Heart left ventricle (tissue), 16 donors: ENCODE measurements at places on chromosomes 5 and 9.

GRCh38 chr9:79663878-79664277 lies 92.1 kb downstream of the TLE4 start:
- no peak for DNase-seq

- DNase-seq = no peak
These were observed 141.9 kb downstream of the NPR3 start for GRCh38 chr5:32852976-32853375.

GRCh38 chr5:32135086-32135485 lies 39.0 kb downstream of the GOLPH3 start:
- no peak for DNase-seq

GRCh38 chr5:50855001-50855400 lies 188.6 kb downstream of the PARP8 start:
- DNase-seq = no peak

- no peak for DNase-seq
These were observed 31.7 kb downstream of the ZDHHC21 start for GRCh38 chr9:14661421-14662059.

DNA sequence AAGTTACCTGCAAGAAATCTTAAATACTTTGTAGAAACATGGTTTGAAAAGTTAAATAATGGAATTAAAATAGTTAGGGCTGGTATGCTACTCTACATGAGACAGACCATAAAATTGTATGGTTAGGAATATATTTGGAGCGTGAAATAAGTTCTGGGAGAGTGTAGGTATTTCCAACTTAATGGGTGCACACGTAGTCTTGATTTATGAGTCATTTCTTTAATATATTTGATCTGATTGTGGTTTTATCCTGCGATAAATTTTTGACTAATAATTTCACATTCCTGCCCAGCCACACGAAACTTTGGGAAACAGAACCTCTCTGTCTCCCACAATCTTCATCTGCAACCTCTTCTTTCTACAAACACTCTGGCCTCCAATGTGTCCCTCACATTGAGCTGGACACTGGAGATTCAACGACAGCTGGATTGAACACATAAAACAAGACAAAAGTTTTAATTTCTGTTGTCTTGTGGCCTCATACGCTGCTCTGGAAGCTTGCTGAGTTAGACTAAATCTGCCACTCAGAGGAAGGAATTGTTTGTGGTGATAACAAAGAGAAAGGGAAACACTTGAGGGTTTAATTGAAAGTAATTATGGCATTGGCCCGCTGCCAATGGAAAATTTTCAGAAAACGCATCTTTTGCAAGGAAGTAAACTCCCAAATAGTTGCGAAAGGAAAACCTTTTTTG lies 201.8 kb upstream of the ZNF608 start:
- peak; percentile 45 for DNase-seq

DNA sequence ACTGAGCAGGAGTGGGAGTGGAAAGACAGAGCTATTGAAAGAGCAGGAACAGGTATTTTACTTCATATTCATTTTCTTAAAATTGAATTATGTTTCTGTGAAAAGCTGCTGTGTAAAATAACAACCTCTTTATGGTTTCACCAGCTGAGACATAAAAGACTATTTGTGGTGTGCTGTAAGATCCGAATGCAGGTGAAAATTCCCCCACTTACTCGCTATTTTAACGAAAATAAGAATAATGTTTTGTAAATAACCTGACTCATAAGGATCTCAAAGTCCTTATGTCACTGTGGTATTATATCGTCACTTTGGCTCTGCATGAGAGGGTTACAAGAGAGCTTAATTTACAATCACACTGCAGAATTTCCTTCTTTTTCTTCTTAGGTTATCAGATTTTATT lies 65.3 kb upstream of the NFIB start:
- DNase-seq = no peak

DNA sequence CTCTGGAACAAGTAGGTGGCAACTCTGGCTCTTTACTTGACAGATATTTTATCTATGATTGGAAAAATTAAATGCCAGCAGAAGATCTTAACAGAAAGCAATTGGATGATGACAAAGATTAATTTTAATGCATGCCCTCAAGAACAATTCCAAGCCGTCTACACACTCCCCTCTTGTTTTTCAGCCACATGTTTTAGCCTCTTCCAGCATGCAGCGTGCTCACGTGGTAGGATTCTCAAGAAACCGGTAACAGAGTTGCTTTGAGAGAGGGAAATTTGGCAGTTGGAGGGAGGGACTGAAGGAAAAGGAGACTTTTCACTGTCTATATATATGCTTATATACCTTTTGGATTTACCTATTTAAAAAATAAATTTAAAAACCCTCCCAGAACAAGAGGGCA lies 48.3 kb upstream of the FANCC start:
- DNase-seq = no peak

- DNase-seq = no peak
These were observed 254.8 kb upstream of the PANK3 start for GRCh38 chr5:168833936-168834335.

- DNase-seq = no peak
These were observed 163.6 kb upstream of the TLE4 start for GRCh38 chr9:79408200-79408599.

- no peak for DNase-seq
These were observed 22.1 kb downstream of the JADE2 start for GRCh38 chr5:134547579-134547978.

GRCh38 chr5:24817966-24818365 lies 173.2 kb upstream of the CDH10 start:
- no peak for DNase-seq

DNA sequence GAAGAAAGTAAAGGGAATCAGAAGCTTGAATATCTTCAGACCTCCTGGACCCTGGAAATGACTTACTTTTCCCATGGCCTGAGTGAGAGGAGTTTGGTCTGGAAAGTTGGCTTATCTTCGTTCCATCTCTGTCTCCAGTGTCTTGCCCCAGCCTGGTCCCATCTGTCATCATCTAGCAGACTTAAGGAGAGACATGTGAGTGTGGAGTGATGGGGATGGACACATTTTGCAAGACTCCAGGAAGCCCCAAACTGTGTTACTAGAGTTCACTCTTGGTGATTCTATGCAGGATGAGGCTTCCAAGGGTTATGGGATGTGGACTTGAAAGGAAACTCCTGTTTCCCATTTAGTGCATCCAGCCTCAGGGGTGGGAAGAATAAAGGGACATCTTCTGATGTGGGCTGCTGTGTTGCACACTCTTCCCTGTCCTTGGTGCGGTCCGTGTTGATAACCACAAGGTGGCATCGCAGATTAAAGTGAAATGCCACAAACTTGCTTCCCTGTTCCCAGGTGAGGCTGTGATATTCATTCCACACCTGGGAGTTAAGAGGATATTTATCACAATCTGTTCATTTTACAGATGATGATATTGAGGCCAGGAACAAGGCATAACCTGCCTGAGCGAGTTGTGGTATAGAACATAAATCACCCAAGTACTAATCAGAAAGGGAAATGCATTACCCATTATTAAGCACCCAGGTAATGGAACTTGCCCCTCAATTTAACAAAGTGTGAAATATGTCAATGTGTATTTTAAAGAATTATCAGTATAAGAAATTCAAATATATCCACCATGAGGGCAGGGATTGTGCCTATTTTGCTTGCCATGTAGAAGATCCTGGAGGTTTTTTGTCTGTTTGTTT lies 269.9 kb upstream of the PAPPA start:
- no peak for DNase-seq

- DNase-seq = no peak
These were observed 50.3 kb downstream of the UBE2QL1 start for GRCh38 chr5:6498968-6499367.

GRCh38 chr9:105864248-105864898 lies 170.0 kb downstream of the TMEM38B start:
- no peak for DNase-seq

- no peak for DNase-seq
These were observed 7.9 kb downstream of the IGIP start for GRCh38 chr5:140133514-140134167.

DNA sequence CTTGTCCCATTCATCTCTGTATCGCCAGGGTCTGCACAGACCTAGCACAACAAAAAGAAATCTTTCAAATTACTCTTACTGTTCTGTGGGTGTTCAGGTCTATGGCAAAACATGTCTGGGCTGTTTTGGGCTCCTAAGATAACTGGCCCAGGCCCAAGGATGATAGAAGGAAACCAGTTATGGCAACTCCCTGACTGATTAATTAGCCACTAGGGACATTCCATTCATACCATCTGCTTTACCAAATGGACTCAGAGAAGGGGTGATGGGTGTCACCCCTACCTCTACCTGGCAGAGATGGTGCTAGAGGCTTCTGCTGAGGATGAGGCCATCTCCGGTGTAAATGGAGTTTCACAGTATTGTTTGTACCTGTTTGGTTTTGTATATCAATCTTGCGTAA lies 1.9 kb downstream of the SLC31A2 start:
- no peak for DNase-seq

GRCh38 chr5:60271517-60271916 lies 378.0 kb upstream of the PDE4D start:
- DNase-seq = no peak

DNA sequence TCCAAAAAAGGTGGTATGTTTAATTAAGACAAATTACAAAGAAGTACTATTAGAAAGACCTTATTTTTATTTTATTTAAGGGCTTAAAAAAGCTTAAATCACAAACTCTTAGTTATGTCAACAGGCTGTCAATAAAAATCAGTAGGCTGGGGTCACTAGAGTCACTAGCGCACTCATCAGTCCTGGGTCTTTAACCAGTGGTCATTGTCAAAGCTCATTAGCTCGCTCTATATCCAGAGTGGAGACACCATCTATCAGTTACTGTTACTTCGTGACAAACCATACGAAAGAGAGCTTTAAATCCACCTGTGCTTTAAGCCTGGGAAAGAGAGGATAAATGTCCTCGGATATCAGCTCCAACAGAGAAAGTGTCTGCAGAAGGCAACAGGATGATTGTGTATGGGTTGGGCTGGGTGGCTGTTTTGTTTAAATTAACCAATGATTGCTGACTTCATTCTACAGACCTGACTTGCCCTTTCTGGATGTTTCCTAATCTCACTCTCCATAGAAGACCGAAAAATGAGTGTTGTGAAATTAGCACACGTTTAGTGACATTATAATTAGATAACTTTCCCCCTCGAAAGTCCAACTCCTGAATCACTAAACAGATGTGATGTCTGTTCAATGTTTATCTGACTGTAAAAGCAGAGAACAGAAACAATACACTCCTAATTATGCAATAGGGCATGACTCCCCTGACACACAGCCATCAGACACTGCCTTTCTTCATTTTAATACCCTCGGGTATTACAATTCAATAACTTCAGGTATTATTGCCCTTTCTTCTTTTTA lies 123.6 kb upstream of the TNPO1 start:
- DNase-seq = no peak

DNA sequence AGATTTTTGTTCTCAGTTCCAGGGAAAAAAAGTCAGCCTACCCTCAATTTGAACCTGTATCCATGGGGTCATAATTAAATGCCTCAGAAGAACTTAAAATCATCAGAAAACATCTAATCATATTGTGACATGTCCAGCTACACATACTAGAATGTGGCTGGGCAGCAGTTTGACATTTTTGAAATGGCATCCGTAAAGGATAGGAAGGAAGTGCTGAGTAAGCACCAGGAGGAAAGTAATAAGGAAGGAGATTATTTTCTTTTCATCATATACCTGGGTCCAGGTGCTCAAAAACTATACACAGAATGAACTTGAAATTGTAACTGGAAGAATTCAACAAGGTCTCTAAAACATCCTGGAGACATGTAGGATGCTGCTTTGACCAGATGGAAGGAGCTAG lies 116.9 kb upstream of the RAI14 start:
- DNase-seq = no peak

DNA sequence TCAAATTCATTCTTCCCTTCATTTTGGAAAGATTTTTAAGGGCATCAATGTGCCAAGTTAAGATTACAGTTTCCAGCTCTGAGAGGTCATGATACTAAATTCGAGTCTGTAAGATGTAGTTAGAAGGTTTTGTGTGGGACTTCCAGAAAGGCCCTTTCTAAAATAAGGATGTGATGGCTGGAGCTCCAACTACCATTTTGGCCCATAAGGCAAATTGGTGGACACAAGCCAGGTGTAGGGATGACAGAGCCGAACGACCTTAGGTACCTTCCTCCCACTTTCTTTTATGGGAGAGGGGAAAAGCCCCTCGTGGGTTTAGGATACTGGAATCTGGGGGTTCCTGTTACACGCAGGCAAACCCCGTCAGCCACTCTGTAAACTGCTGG lies 54.3 kb upstream of the PTPDC1 start:
- no peak for DNase-seq

DNA sequence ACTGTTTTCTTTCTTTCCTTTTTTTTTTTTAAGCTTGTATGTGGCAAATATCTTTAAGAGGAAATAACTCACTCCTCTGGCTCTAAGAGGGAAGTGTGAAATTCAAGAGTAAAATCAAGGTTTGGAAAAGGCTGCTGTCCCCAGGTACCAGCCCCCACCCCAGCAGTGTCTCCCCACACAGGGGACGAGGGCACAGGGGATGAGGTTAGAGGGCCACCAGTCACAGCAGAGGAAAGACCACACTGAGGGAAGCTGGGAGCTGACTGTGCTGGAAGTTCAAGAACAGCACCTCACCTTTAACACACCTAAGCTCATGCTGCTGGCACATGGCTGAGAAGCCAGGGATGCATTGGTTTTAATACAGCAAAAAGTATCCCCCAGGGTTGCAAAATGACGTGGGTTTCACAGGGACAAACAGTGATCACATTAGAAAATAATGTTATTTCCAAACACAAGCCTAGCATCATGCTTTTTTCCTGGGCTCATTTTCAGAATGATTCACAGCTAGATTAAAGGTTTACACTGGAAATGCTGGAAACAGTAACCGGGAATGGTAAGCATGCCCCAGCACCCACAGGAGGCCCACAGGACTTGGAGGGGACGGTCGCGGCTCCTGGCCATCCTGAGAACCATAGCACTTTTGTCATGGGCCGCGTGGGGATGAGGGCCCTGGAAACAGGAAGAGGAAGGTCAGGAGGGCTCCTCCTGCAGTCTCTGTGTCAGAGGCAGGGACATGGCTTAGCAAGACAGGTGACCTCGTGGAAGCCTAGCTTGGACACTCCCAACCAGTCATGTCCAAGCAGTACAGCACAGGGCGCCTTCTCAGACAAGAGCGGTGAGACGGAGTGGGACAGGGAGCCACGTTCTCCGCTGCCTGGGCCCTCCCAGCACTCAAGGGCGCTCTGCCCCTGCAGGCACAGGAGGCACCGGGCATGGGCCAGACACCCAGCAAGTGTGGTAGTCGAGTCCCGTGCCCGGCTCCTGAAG lies 6.9 kb downstream of the LPCAT1 start:
- DNase-seq = no peak

DNA sequence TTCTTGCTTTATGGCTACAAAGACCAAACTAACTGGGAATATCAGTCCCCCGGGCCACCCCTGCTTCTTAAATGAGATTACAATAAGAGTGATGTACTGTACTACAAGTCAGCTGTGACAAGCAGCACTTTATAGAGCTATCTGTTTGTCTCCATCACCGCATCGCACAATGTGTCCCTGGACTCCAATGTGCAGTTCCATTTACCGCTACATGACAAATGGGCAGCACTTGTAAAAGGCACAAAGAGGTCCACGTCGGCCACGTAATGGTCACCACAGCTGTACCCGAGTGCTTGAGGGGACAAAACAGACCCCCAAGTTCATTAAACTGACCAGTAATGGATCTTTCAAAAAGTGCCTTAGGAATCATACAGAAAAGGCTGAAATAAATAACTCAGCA lies 54.1 kb downstream of the PSMB7 start:
- no peak for DNase-seq

GRCh38 chr5:133861161-133861737 lies 107.2 kb downstream of the C5orf15 start:
- no peak for DNase-seq
